ENCODE measurements at places on chromosomes 16 and 17.

DNA sequence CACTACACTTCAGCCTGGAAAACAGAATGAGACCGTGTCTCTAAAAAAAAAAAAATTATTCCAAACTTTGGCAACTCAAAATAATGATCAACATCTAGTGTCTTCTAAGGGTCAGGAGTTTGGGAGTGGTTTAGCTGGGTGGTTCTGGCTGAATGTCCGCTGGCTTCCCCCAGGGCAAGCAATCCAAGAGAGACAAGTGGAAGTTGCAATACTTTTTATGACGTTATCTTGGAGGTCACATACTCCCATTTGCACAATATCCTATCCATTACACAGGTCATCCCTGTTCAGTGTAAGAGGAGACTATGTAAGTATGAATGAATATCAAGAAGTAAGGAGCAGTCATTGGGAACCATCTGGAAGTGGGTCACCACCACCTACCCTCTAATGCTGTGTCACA is 15.2 kb upstream of the CLEC3A start:
- H3K27me3 ChIP-seq, result no peaks in the 10 kb centered on the region
- DNase-seq, result no peak
- H3K36me3 ChIP-seq, result no peaks in the 10 kb centered on the region
- H3K4me1 ChIP-seq, result no peaks in the 10 kb centered on the region
- no peak overlapping the region for H3K4me3 ChIP-seq
- H3K27ac ChIP-seq, result no peak overlapping the region

- no peak for DNase-seq
- no peaks in the 10 kb centered on the region for H3K4me1 ChIP-seq
- no peaks in the 10 kb centered on the region for H3K36me3 ChIP-seq
- no peak overlapping the region for H3K27ac ChIP-seq
- no peaks in the 10 kb centered on the region for H3K27me3 ChIP-seq
Observed at GRCh38 chr16:24015923-24016322, 180.1 kb downstream of the PRKCB start.

GRCh38 chr16:66260522-66261254 is 105.8 kb upstream of the CDH5 start:
- no peaks in the 10 kb centered on the region for H3K27me3 ChIP-seq
- H3K4me1 ChIP-seq, result peaks cover 6% of the 10 kb centered on the region
- no peak overlapping the region for H3K27ac ChIP-seq
- no peaks in the 10 kb centered on the region for H3K36me3 ChIP-seq

- no peaks in the 10 kb centered on the region for H3K27me3 ChIP-seq
- peaks cover 16% of the 10 kb centered on the region for H3K4me1 ChIP-seq
- H3K4me3 ChIP-seq, result peak overlapping the region; percentile 66
- no peaks in the 10 kb centered on the region for H3K36me3 ChIP-seq
Observed at GRCh38 chr16:29926711-29927052, 656 bp upstream of the KCTD13 start.

DNA sequence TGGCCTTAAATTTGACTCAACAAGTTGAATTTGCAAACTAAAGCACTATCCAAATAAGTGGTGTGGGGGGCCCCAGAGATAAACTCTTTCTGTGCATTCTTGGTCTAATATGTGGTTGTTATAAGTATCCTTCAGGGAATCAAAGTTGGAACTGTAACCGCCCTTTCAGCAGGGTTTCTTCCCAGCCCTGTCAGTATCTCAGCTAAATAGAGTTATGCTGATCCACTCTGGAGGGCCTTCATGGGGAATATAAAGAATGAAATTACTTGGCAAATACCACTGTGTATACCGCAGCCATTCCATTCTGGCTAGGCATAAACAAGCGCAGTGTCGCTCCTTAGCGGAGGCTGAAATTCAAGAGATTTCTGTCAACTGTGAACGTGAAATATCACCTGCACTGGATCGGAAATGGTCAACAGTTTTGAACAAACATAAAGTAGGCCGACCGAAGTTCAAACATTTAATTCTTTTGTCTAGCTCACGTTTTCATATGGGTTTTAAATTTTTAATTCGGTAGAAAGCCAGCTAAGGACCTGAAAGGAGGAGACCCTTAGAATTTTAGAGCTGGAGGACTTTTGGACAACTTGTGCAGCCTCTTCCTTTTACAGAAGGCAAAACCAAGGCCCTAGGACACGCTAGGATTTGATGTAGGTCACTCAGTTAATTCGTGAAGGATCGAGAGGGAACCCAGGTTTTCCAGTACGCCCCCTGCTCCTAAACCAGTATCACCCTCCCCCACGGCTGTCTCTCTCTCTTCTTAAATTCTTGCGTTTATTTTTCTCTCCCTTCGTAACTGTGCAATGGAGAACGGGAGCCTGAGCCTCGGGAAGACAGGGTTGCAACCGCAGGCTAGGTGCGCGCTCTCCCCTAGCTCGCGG is 74.7 kb downstream of the CHD9 start:
- H3K4me1 ChIP-seq, result peaks cover 8% of the 10 kb centered on the region
- no peak for DNase-seq
- peak overlapping the region; percentile 86 for H3K4me3 ChIP-seq
- H3K27ac ChIP-seq, result peak overlapping the region; percentile 90
- no peaks in the 10 kb centered on the region for H3K36me3 ChIP-seq
- no peaks in the 10 kb centered on the region for H3K27me3 ChIP-seq

GRCh38 chr16:25118851-25119578 is 7.5 kb downstream of the LCMT1 start:
- no peaks in the 10 kb centered on the region for H3K36me3 ChIP-seq
- no peaks in the 10 kb centered on the region for H3K27me3 ChIP-seq
- no peak overlapping the region for H3K4me3 ChIP-seq
- peaks cover 28% of the 10 kb centered on the region for H3K4me1 ChIP-seq
- peak overlapping the region; percentile 46 for H3K27ac ChIP-seq

DNA sequence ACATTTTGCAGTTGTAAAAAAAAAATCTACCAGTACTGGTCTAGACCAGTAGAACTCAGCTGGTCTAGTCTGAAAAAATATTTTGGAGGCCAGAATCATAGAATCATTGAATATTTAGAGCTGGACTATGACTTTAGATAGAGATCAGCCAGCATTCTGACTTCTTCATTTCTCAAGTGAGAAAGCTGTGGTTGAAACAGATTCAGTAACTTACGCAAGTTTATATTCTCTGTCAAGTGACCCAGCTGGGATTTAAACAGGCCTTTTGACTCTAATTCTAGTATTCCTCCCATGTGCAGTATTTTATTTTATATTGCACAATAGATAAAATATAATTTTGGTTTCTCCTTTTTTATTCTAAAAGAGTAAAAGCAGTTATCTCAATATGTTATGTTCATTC is 4.9 kb downstream of the TNRC6A start:
- no peak overlapping the region for H3K4me3 ChIP-seq
- H3K4me1 ChIP-seq, result peaks cover 72% of the 10 kb centered on the region
- no peaks in the 10 kb centered on the region for H3K36me3 ChIP-seq
- H3K27ac ChIP-seq, result peak overlapping the region; percentile 23
- H3K27me3 ChIP-seq, result no peaks in the 10 kb centered on the region

- peaks cover 19% of the 10 kb centered on the region for H3K4me1 ChIP-seq
- peak within 1 kb of the TSS; percentile 74 for H3K4me3 ChIP-seq
- peak within 1 kb of the TSS; percentile 76 for H3K27ac ChIP-seq
Observed at GRCh38 chr17:80991645-80992076, at the start of gene CHMP6. Gene CHMP6, plus strand, starts transcription at chr17:80991841. Its CDS starts 78 bp downstream, at chr17:80991919.

DNA sequence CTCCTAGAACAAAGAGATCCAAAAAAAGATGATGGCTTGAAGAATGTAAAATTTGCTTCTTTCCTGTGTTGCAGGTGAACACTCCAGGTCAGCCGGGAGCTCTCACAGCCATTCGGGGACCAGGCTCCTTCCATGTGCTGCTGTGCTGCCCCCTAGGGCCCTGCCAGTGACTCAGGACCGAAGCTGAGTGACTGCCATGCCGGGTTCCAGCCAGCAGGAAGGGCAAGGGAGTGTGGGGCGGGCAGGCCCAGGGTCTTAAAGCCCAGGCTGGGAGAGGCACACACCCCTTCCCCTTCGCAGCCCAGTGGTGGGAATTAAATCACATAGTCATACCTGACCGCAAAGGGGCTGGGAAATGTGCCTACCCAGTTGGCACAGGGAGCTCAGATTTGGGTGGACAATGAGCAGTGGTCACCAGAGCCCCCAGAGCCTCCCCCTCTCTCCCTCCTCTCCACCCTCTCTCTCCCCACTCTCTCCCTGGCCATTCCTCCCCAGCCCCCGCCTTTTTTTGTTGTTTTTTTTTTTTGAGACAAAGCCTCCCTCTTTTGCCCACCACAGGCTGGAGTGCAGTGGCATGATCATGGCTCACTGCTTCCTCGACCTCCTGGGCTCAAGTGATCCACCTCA is 11.5 kb downstream of the EPOP start:
- H3K4me1 ChIP-seq, result peaks cover 14% of the 10 kb centered on the region
- no peaks in the 10 kb centered on the region for H3K27me3 ChIP-seq
- peak; percentile 82 for DNase-seq
- H3K27ac ChIP-seq, result no peak overlapping the region
- no peaks in the 10 kb centered on the region for H3K36me3 ChIP-seq

DNA sequence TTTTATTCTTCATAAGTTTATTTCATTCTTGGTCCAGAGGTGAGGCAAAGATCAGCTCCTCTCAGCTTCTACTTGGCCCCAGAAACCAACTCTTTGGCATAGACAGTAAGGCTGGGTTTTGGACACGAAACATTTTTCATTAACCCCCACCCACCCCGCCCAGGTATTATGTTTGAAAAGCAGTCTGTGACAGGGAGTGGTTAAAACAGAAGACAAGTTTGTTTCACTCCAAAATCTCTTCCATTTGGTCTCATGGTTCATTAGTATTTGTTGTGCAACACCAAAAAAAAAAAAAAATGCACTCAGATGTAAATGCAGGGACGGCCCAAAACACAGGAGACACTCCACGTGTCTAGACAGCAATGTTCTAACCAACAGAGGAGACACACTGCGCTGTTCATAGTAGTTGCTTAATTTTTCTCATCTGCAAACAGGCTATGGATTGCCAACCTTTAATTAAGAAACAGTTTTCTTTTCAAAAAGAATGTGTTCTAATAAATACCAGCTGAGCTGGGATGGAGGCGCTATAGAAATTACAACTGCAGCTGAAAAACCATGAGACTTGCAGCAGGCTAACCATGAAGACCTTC is 39.8 kb upstream of the MMP2 start:
- no peaks in the 10 kb centered on the region for H3K27me3 ChIP-seq
- H3K4me3 ChIP-seq, result no peak overlapping the region
- H3K36me3 ChIP-seq, result no peaks in the 10 kb centered on the region
- H3K27ac ChIP-seq, result no peak overlapping the region
- no peak for DNase-seq

DNA sequence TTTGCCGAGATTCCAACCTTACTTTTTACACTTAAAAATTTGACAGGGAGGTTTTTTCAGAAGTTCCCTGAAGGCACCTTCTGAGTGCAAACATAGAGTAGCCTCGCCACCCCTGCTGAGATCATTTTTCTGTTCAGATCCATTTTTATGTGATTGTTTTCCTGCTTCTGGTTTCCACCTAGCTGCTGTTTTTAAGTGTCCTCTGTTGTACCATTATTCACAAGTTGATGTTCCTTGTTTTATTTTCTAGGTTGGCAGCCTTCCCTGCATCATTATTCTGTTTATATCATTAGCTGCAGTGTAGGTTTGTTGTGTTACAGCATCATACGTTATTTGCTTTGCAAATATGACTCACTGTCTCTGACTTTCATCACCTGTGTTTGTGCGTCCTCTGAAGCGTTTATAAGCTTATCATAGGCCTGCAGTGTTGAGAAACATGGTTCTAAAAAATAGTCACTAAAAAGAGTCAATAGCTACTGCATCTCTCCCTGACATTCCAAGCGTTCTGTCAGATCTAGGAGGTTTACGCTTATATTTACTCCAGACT is 116.9 kb upstream of the CLEC3A start:
- no peak overlapping the region for H3K4me3 ChIP-seq
- no peaks in the 10 kb centered on the region for H3K36me3 ChIP-seq
- no peaks in the 10 kb centered on the region for H3K4me1 ChIP-seq
- no peak overlapping the region for H3K27ac ChIP-seq
- DNase-seq, result no peak
- no peaks in the 10 kb centered on the region for H3K27me3 ChIP-seq

DNA sequence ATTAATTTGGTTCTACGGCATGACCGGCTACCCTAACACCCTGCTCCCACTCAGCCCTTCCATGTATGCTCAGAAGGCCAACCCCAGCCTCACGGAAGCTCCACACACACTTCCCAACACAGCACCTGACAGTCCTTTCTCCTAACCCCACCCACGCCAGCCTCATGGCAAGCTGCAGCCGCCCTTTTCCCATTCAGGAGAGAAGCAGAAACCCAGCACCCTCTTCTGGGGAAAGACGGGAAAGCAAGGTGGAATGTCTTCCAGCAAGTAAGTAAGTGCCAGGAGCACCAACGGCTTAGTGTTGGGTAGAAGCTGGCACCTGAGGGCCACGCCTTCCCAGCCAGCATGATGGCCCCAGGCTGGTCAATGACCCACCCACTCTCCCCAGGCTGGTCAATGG is 32.1 kb downstream of the ABR start:
- H3K36me3 ChIP-seq, result no peaks in the 10 kb centered on the region
- H3K4me3 ChIP-seq, result no peak overlapping the region

DNA sequence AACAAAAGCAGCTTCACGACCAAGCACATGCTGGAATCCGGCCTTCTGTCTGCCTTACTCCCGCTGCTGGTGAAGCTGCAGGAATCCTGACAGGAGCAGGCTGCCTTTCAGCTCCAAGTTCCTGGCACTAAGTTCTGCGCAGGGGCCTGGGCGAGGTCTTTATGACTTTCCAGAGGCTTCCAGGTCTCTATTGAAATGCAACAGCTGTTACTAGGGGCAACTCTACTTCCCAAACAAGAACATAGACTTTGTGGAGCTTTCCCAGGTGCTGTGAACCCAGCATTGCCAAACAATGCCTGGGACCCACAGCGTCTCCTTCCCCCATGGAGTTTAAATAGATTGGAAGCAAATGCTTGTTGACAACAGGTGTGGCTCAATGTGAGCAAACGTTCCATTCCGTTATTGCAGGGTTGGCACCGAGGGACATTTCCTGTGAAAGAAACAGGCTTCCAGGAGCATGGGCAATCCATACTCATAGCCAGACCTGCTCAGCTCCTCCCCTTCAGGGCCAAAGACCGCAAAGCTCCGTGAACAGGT is 156.0 kb downstream of the CDH13 start:
- H3K4me1 ChIP-seq, result no peaks in the 10 kb centered on the region
- H3K4me3 ChIP-seq, result no peak overlapping the region
- no peaks in the 10 kb centered on the region for H3K27me3 ChIP-seq
- no peak overlapping the region for H3K27ac ChIP-seq
